ENCODE measurements at places on chromosomes 2 and 18. TPM values are rescaled to one million over a fixed set of nuclear protein-coding genes. Genes with fewer than 3 reads are reported as not detected.

Gene UGT1A3
- not detected for total RNA-seq

Gene HOXD8
- total RNA-seq = not detected

Gene SLC5A7
- not detected for total RNA-seq

Gene HTR2B
- total RNA-seq = under 0.01 TPM

Gene KCNF1
- 0.59 TPM for total RNA-seq

Gene ONECUT2
- total RNA-seq = under 0.01 TPM

Gene ABCG8
- not detected for total RNA-seq
